Activated naive CD8-positive, alpha-beta T cell treated with anti-CD3 and anti-CD28 coated beads for 36 hours (primary cell): ENCODE measurements at places on chromosomes 16 and 17. TPM values are rescaled to one million over a fixed set of nuclear protein-coding genes. Genes with fewer than 3 reads are reported as not detected.

- peak; percentile 30 for DNase-seq
Observed at GRCh38 chr16:19389246-19389645, 28.4 kb upstream of the TMC5 start.

Gene MSLN
- total RNA-seq: not detected

DNA sequence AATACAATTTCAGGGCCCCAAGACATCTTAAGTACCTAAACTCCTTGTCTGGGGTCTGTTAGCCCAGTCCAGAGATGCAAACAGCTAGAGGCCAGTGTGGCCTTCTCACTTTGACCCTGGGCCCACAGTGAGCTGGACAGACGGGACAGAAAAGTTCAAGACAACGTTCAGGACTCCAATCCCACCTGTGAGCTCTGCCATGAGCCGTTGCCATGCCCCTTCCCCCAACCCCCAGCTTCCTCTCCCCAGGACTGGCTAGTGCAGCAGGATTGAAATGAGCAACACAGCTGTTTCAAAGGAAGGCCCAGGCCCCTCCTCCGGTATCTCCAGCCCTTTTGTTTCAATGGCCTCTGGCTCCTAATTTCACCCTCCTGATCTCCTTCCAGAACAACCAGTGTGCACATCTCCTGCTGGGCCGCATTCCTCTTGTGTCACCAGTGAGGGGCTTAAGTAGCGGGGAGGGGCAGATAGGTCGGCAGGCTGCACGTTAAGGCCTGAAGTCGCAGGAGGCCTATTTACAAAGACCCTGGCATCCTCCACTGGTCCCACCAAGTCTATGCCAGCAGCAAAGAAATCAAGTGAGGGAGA lies 11.3 kb downstream of the AXIN2 start:
- DNase-seq: no peak

DNA sequence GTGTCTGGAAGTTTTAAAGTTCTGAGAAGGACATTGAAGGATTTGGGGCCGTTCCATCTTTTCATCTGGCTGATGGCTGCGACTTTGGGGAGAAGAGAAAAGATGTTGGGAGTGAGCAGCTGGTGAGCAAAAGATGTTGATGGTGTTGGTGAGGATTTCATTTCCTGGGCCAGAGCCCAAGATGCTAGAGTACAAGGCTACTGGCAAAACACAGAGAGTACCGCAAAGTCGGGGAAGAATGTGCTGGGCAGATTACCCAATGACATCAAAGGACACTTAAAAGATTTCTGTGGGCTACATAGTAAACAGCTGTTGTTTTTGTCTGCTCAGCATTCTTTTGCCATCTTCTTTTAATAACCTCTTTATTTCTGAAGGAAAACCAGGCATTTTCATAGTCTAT lies 49.4 kb upstream of the GAS7 start:
- no peak for DNase-seq

DNA sequence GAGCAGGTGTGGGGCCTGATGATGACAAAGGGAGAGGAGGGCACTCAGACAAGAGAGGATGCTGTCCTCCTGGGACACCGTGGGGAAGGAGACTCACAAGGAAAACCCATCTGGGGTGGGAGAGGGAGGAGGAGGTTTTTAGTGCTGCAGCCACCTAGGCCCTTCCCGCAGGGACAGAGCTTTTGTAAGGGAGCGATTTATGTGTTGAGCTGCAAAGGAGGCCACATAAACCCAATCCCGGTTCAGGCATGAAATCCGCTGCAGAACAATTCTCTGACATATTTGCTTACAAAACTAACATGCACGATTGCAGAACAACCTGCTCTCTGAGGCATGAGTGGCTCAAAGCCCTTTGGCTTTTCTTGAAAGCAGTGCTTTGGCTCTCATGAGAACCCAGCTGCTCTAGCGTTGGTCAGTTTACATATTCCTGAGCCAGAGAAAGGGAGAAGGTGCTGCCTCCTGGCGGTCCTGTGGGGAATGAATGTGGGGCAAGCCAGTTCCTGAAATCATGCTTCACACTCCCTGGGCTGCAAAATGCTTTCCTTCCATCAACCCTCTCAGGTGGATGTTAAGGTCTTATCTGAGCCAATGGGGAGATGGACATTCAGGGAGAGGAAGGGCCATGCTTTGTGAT lies 122.4 kb upstream of the NLRP1 start:
- peak; percentile 42 for DNase-seq

GRCh38 chr16:17470182-17470907 lies 415 bp downstream of the XYLT1 start:
- DNase-seq: peak; percentile 22

- peak; percentile 26 for DNase-seq
Observed at GRCh38 chr16:5490499-5490898, 392.9 kb upstream of the EEF2KMT start.

Gene PYCARD
- total RNA-seq: 5.2 TPM

Gene SETD1A
- 31.7 TPM for total RNA-seq

DNA sequence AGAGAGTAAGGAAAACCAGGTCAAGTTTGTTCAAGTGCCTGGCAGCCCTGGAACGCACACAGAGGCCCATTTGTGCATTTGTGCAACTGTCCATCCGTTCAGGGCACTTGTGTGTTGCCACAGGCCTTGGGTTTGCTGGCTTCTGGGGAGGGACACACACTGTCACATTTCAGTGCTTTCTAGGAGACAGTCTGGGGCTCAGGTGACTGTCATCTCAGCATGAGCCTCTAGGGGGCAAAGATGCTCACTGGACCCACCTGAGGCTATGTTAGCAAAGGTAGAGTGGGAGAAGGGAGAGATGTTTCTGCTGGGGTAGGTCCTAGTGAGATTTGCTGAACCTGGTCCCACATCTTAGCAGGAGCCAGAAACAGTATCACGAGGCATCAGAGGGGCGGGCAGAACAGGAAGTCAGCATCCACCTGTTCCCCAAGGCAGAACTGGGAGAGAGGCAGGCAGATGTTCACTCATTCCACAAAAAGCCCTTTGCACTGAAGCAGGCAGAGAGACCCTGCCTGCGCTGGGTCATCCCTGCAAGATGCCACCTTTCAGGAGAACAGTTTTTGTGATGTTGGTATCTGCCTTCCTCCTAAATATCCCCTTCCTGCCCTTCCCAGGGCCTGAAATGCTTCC lies 48.5 kb downstream of the RAI1 start:
- DNase-seq: peak; percentile 51

Gene CA5A
- total RNA-seq: not detected

DNA sequence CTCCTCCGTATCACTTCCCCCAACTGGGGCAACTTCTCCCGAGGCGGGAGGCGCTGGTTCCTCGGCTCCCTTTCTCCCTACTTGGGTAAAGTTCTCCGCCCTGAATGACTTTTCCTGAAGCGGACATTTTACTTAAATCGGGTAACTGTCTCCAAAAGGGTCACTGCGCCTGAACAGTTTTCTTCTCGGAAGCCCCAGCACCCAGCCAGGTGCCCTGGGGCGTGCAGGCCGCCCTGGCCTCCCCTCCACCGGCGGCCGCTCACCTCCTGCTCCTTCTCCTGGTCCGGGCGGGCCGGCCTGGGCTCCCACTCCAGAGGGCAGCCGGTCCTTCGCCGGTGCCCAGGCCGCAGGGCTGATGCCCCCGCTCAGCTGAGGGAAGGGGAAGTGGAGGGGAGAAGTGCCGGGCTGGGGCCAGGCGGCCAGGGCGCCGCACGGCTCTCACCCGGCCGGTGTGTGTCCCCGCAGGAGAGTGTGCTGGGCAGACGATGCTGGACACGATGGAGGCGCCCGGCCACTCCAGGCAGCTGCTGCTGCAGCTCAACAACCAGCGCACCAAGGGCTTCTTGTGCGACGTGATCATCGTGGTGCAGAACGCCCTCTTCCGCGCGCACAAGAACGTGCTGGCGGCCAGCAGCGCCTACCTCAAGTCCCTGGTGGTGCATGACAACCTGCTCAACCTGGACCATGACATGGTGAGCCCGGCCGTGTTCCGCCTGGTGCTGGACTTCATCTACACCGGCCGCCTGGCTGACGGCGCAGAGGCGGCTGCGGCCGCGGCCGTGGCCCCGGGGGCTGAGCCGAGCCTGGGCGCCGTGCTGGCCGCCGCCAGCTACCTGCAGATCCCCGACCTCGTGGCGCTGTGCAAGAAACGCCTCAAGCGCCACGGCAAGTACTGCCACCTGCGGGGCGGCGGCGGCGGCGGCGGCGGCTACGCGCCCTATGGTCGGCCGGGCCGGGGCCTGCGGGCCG lies 1.6 kb downstream of the HIC1 start:
- DNase-seq: peak; percentile 62

DNA sequence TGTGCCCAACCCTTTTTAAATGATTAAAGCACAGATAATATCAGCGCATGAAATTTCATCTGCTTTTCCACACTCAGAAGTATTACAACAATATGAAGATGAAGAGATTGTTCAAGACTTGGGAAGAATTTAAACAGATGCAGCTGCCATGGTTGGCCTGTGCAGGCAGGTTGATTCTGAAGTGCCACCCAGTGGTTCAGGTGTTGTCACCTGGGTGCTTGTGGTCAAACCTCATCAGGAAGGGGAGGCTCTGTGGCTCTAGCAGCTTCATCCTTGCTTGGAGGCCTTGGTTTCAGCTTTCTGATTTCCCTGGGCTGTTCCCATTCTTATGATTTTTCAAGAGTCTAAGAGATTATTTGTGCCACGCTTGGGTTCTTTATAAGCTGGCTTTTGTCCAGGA lies 22.2 kb upstream of the CLEC18C start:
- no peak for DNase-seq

DNA sequence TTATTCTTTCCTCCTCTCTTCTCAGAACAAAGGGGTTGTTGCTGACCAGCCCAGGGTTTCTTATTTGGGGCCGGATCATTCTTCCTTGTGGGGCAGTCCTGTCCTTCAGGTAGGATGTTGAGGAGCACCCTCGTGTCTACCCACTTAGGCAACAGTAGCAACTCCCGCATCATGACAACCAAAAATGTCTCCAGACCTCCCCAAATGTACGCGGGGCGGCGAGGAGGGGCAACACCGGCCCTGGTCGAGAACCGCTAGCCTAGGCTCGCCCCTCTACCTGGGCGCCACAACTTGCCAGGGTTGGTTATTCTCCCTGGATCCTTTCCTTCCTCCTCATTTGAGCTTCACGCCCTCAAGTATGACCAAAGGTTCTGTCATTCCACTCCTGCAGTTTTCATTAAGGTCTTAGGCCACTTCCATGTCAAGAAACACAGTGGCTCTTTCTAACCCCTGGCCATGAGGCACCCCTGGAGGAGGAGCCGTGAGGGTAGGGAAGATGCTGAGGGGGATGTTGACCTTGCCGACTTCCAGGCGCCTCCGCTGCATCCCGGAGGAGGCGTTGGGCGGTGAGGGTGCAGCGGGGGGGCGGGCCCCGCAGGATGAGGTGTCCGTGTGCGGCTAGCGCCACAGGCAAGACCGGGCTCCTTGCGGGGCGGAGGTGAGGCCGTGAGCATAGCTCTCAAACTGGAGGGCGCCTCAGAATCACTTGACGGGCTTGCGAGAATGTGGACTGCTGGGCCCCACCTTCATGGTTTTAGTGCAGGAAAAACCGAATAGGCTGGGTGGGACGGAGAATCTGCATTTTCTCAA lies 712 bp upstream of the SPECC1 start:
- peak; percentile 28 for DNase-seq

DNA sequence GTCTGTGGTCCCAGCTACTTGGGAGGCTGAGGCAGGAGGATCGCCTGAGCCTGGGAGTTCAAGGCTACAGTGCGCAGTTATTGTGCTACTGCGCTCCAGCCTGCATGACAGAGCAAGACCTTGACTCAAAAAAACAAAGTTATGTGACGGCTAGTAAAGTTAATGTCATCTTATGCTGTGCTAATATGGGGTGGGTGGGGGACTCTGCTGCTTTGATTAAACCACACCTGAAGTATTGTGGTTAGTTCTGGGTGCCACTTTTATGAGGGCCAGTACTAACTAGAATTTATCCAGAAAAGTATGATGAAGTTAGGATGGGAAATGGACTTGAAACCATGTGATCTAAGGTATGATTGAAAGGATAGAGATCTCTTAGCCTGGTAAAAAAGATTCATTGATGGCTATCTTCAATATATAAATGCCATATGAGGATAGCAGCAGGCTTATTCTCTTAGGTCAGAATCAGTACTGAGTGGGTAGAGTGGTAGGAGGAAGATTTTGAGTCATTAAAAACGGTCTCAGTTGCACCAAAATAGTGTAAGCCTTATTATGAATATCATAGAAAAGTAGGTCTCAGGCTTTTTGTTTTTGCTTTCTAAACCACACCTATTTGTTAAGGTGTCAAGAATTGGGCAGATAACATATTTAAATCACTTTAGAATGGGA lies 5.6 kb downstream of the WSB1 start:
- DNase-seq: no peak

DNA sequence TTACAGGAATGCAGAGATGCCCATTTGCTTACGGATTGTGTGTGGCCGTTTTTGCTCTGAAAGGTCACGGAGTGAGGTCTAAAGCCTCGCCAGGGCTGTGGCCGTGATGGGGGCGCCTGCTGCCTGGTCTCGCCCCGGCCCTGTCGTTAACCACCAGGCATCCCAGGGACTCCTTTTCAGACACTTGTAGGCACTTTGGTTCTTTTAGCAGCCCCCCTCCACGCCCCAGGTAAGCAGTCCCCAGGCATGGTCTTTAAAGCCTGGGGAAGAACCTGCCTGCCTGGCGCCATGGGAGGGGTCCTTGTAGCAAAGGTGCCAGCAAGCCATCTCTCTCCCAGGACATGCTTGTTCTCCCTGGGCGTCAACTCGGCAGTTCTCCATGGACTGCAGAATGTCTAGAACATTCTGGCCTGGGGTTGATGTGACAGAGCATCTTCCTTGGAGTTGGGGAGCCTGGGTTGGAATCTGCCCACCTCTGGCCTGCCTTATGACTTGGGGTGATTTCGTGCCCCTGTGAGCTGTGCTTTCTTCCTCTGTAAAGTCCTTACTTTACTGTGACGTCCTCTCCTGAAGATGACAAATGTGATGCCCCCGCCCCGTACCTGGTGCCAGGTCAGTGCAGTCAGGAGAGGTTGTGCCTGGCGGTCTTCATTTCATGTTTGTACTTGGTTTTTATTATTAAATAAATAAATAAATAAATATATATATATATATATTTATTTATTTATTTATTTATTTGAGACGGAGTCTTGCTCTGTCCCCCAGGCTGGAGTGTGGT lies 5.4 kb downstream of the KCTD5 start:
- no peak for DNase-seq

GRCh38 chr16:58491-59439 lies 5.1 kb downstream of the SNRNP25 start:
- DNase-seq: no peak

GRCh38 chr16:31344712-31345111 lies 10.3 kb upstream of the ITGAX start:
- DNase-seq: no peak

- no peak for DNase-seq
Observed at GRCh38 chr17:9862220-9862619, 36.5 kb downstream of the GLP2R start.

DNA sequence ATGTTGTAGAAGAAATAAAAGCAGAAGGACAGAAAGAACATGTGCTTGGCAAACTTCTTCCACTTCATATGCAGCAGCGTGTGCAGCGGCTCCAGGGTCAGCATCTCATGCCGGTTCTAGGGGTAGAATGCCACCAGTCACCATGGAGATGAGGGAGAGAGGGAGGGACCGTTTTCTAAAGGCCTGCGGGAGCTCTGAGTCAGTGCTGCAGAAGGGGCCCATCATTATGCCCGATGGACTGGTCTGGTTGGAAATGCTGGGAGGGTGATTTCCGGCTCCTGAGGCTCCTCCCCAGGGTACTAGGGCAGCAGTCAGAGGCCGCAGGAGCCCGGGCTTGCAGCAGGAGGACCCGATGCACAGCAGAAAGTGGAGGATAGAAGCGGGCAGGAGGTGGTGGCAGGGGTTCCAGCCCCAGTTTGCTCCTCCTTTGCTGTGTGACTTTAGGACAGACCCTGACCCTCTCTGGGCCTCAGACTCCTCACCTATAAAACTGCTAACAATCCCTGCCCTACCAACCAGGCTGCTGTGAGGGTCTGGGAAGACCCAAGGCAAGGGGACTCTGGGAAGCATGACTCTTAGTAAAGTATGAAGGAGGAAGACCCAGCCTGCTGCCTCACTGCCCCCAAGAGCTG lies 28.6 kb downstream of the TRPV3 start:
- DNase-seq: no peak
